ENCODE measurements at places on chromosomes 1 and 21. TPM values are rescaled to one million over a fixed set of nuclear protein-coding genes. Genes with fewer than 3 reads are reported as not detected.

DNA sequence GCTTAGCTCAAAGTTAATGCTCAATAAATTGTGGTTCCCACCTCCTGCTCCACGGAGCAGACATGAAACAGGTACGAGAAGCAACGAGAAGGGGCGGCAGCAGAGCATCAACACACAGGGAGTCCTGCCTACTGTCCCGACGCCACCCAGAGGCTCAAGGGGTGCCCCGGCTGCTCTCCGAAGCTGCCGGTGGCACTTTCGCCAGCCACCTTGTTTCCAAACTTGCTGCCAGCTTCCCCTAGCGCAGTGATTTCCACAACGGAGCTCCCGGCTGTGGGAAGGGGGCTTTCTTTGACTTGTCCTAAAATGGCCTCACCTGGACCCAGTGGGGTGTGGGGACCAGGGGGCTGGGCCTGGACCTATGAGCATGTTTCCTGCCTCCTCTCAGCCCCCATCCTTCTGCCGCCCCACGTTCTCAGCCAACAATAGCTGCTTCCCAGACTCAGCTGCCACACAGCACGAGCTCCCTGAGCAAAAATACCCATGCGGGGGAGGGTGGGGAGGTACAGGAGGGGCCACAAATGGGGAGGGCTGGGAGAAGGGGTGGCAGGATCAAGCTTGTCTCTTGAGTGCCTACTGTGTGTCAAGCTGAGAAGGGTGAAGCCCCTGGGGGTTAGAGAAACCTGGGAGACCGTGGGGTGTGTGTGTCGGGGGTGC lies 35.6 kb upstream of the ECE1 start:
- no peak for DNase-seq

DNA sequence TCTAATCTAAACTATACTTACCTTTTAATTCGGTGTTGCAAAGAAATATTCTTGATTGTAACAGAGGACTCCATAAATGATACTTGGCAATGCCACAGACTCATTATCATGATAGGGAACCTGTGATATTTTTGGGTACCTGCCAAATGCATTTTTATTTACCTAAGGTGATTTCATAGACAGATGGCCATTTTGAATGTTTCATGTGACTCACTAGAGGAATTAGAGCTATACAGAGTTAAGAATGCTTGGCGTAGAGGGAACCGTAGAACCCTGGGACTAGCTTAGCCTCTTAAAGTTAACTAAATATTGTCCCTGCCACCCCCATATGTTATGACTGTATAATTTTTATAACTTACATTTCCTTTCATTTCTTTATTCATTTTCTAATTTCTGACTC lies 136.1 kb downstream of the DISP1 start:
- DNase-seq = no peak

DNA sequence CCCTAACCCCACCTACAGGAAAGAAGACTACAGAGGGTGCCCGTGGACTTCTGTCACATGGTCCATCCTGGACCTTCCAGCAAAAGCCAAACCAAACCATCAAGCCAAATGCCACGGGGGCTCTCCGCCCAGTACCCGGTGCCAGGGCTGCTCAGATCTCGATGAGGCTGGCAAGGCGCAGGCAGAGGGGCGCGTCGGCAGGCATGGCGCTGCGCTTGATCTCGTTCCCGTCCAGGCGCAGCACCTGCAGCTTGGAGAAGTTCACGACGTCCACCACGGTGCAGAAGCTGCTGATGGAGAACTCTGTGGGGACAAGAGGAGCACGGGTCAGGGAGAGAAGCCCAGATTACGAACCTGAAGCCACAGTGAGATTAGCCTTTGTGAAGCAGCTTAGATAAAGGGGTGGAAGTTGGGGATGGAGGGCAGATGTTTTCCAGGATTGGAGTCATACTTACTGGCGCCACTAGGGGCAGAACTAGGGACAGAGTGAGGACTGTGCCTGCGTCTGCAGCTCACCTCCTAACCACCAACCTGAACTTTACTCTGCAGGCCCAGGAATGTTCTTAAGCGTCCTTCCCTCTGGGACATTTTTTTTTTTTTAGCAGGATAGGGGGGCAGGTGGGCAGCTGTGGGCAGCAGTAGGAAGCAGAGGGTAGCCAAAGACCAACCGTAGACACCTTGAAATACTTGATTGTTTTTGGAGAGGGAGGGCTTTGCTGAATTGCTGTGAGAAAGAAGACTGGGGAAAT lies 8.6 kb downstream of the FMOD start:
- peak; percentile 56 for DNase-seq

DNA sequence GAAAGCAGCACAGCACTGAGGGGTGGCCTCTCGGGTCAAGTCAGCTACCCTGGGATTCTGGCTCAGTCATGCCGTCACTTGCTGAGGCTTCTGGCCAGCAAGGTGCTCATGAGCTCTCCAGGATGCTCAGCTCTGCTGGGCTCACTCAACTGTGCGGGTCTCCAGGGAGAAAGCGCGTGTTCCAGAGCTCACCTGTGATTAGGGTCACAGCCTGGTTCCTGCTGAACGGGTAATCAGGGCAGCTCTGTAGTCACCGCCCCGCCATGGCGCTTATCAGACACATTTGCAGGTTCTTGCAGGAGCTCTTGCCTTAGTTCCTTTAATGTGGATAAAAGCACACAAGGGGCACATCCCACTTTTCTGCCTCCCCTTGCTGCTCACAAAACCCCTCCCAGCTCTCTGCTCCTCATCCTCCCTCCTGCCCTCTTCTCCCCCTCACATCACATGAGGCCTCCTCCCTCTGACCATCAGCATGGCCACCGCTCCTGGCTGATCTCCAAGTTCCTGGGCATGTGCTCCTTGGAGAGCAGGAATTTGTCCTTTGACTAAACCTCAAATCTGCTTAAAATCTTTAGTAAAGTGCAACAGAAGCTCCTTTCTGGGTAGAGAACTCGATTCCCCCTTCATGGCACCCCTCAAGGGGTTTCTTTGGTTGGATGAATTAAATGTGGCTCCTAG lies 2.0 kb downstream of the PCP4 start:
- no peak for DNase-seq

DNA sequence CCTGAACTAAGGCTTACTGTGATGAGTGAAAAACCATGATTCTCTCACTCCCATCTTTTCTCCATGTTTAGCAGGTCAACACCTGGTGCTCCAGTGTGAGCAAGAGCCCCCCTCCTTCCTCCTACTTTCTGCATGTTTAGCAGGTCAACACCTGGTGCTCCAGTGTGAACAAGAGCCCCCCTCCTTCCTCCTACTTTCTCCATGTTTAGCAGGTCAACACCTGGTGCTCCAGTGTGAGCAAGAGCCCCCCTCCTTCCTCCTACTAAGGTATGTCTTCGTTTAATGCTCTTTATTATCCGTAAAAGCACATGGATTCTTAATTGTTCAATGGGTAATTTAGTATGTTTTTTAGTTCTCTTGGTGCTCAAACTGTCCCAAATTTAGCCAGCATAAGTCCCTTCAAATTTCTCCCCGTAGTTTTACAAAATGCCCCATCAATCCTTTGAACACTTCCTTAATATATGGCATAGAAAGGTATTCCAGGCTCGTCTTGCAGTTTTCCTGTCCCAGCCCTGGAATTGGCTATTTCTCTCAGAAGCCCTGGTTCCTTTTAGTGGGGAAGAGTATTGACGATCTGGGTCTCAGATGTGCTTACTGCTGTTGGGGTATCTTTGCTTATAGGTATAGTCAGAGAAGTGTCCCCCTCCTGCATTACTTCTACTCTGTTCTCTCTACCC lies 760.8 kb upstream of the TPTE start:
- no peak for DNase-seq

DNA sequence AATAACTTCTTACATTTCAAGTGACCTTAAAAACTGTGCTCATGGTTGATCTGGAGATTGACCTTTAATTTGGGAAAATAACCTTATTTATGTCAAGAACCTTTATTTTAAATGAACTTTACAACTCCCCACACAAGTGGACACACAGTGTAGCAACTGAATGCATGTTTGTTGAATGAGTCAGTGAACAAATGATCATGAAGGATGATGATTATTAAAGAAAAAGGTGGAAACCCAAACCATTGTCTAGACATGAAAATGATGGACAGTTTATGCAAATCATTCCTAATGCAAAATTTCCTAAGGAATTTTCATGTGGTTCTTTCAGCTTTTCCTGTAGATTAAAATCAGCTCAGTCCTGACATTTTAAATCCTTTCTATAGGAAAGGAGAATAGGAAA lies 439.8 kb upstream of the RUNX1 start:
- DNase-seq = no peak

- peak; percentile 81 for DNase-seq
These were observed 52.3 kb downstream of the RHBG start for GRCh38 chr1:156421062-156421938.

DNA sequence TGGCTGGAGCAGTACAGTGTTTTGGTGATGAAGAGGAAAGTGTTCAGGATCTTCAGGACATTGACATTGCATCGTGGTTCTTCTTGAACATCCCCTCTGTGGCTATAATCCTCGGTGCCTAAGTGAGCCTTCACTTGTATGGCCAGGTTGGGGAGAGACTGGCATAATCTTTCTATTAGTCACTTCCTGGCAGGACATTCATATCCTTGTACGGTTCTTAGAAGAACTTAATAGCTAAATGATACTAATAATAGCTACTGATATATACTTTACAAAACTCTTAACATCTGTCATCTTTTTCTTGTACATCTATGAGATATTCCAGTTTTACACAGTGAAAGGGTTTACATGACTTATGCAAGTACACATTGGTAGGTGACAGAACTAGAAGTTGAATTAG lies 35.8 kb downstream of the CELF3 start:
- DNase-seq = no peak

DNA sequence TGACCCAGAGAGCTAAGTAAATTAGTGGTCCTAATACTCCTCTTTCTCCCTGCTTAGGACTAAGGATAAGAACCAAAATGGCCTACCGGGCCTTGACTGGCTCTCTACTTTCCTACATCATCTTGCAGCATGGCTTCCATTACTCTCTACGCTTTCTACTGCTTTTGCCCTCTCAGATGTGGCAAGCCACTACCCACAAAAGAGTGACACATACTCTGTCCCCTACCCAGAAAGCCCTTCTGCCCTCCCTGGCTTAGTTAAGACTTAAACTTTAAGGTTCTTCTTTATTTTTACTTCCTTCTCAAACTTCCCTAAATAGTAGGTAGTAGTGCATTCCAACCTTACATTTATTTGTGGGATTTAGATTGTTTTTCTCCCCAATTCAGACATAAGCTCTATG lies 228.1 kb downstream of the TPR start:
- DNase-seq = no peak

DNA sequence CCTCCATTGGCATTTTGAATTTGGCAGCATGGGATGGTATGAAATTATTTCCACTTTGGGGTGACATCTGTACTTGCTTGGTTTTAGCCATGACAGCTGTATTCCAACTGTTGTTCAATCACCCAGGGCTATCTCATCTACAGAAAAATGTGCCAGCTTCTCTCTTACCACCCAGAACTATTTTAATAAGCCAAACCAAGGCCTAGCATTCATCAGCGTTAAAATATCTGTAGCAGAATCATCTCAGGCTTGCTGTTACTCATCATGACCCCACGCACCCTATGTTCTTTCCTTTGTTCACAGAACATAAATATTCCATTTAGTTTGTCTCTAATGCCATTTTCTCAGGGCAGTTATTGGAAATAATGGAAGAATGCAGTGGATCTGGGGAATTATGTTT lies 49.8 kb downstream of the GIPC2 start:
- DNase-seq = peak; percentile 67

GRCh38 chr1:238469146-238469631 lies 578.5 kb upstream of the ZP4 start:
- peak; percentile 43 for DNase-seq

DNA sequence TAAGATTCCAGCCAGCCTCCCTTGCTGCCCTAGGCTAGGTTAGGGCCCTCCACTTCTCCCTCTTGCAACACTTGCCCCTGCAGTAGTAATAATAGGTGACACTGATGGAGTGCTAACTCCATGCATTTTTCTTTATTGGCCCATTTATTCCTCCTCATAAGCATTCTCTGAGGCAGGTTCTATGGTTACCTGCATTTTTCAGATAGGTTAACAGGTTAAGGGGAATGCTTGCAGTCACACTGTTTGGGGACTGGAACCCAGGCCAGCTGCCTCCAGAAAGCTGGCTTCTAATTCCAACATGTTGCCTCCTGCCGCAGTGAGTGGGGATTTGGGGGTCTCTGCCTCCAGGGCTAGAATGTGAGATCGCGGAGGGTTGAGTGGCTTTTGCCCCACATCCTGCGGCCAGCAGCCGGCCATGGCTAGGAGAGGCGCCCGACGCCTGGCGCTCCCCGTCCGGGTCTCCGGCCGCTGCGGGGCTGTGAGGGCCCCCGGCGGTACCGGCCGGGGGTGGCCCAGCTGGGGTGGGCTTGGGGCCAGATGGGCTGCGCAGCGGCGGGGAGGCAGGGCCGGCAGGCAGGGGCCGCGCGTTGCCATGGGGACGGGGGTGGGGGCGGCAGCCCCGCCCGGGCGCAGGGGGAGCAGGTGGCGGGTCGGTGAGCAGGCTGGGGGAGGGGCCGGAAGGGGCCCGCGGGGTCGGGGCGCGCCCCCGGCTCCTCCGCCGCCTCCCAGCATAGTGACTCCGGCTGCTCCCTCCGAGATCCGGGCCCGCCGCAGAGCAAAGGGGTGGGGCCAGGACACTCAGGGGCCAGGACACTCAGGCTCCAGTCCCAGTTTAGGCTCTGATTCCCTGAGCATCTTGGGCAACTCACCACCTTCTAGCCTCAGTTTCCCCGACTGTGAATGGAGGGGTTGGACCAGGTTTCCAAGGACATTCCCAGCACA lies 68.4 kb upstream of the SSBP3 start:
- DNase-seq = peak; percentile 64

DNA sequence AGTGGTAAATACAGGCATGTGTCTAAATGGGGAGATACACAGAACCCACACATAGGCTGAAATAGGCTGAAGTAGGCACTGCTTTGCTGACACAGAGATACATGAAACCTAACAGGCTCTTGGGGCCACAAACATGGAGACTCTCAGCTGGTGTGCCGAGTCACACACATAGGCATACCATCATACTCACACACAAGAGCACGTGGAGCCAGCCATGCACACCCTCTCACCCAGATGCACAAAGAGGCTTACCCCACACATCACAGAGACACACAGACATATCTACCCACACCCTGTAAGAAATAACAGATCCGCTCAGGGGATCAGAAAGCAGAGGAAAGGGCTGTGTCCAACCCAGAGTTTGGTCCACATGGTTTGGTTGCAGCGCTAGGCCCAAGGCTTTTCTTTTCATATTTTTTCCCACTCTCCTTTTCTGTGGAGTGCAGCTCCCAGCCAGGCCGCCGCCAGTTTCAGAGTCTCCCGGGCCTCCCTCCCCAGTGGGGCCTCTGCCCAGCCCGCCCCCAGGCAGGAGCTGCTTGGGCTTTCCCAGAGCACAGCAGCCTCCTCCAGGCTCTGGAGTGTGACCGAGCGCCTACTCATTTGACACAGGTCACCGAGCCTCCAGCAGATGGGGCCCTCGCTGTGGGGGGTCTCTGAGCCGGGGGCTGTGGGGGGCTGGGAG lies 3.9 kb upstream of the POU3F1 start:
- DNase-seq = no peak

DNA sequence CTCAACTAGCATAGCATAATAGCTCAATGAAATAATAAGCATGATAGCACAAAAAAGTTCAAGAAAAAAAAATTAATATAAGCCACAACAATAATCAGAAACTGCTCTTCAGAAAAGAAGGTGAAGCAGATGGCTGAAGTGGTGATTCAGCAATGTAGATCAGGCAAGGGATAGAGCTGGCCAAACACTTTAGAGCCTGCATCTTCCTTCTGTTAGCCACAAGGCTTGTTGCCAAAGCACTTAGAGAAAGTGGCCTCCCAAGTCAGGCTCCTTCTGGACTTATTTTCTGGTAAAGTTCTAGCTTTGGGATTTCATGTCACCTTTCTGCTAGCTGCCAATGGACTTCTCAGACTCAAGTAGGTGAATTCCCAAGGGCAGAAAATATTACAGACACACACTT lies 60.3 kb upstream of the C1orf87 start:
- peak; percentile 46 for DNase-seq

The GJB5 gene
- 3.2 TPM for polyA plus RNA-seq

The PTPN7 gene
- polyA plus RNA-seq = 0.60 TPM

The SPRR2G gene
- not detected for polyA plus RNA-seq

The GSTM5 gene
- polyA plus RNA-seq = 17.7 TPM

The GJA9 gene
- not detected for polyA plus RNA-seq

All from muscle of leg (tissue), 16 donors.